ENCODE measurements at places on chromosomes 6 and 20.

DNA sequence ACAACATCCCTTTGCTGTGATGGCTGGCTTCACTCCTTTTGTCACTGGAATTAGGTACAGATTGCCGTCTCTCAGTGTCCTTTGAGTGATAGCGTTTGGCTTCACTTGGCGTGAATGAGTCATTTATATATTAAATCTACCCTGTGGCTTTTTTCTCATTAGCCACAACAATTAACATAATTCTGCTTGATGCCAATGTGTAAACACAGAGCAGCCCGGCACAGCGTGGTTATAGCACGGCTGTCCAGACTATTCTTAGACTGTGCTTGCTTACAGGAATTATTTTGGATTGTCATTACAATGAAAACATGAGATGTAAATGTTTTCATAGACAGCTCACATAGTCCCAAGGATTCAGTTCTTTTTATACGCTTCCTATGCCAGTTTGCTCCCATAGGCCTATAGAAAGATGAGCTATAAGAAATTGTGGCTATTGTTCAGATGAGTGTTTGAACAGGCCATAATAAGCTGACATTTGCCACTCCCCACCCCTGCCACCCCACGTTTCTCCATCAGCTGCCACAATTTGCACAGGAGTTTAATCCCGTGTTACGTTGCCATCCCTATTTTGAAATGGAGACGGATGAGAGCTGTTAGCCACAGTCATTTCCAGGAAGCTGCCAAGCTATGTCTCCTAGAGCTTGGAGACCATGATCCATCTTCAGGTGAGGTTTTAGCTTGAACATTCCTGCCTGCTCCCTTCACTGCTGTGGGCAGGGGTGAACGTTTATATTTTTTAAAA, 65.9 kb downstream of the PPP1R14C start:
- DNase-seq: no peak

- DNase-seq: no peak
Measured at GRCh38 chr20:33569802-33570391, 80.0 kb downstream of the CBFA2T2 start.

DNA sequence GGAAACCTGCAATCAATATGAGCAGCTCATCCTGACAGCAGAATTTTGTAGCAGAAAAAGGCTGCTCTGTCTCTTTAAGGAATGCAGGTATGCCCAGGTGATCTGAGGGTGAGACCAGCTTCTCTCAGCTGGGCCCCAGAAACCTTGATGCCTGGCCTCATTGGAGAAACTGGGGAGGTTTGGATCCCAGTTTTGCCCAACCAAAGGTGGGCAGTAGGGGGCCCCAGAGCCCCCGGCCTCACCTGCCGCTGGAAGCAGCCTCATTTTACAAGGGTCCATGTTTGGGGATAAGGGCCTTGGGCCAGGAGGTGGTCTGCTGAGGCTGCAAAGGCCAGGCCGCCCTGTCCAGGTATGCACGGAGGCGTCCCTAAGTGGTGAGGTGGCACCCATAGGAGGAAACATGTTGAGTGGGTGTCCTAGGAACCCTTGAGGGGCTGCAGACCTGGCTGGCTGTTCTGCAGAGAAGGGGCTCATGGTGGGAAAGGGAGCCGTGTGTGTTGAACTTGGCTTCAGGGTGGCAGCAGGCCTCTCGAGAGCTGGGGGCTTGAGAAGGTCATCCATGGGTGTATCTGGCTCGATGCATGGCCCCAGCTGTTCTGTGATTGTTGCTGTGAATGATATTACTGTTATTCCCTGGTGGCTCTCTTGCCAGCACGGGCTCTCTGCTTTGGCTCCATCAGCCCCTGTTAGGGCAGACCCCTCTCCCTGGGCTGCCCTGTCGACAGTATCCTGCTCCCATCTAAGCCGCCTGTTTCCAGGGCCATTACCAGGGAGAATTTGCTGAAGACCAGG, 208.4 kb downstream of the CDH4 start:
- no peak for DNase-seq

GRCh38 chr6:156068881-156069280, 613.2 kb upstream of the NOX3 start:
- DNase-seq: no peak

GRCh38 chr20:5928836-5929715, 21.3 kb downstream of the TRMT6 start:
- no peak for DNase-seq

- no peak for DNase-seq
Measured at GRCh38 chr6:37285861-37286311, 27.9 kb upstream of the TMEM217 start.

DNA sequence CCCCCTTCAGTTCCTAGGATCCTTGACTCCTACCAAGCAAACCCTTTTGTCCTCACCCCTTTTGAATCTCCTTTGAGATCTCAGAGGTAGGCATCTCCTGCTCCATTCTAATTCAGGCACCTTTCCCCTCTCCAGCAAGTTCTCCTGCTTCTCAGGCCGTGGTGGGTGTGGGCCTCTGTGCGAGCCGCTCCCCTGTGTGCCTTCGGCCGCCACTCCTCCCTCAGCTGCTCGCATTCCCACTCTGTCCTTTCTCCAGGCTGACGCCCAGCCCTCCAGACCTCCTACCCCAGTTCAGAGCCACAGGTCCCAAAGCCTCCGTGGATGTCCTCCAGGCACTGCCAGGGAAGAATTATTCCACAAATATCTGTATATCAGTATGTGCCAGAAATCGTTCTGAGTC, 19.7 kb upstream of the RPS6KA2 start:
- DNase-seq: no peak

GRCh38 chr20:62544505-62545055, 68.8 kb upstream of the GATA5 start:
- no peak for DNase-seq

GRCh38 chr6:52227495-52227894, 16.8 kb downstream of the IL17F start:
- no peak for DNase-seq

- DNase-seq: no peak
Measured at GRCh38 chr6:157376706-157377230, 4.2 kb upstream of the ZDHHC14 start.

DNA sequence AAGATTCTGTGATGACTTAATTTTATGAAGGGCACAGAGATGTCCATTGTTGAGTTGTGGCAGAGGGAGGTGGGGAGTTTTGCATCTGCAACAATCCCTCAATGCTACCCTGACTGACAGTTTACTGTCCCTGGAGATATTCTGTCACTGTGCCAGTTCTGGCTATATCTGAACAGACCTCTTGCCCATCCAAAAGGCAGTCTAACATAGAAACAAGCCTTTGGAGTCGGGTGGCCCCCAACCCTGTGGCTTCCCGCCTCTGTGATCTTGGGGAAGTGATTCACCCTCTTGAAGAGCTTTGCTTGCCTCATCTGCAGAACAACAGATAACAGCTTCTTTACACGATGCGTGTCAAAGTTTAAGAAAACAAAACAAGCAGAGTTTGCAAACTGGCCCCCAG, 3.8 kb upstream of the E2F1 start:
- no peak for DNase-seq

DNA sequence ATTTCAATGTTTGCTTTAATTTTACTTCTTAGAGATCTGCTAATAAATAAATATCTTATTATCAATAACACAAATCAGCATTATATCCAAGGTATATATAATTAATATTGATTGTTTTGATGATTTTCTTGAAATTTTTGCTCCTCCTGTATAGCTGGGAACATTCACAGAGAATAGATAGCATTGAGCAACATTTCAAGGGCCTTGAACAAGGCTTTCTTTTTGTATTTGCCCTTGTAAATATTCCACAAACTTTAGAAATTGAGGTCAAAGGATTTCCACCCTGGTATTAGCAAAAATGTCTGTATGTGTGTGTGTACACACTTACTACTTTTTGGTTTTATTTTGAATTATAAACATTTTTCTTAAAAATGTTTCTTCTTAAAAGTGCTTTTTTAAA, 205.6 kb downstream of the EYA4 start:
- DNase-seq: no peak

GRCh38 chr6:90399970-90400369, 103.3 kb upstream of the BACH2 start:
- no peak for DNase-seq

Measured in BJ (cell line).